Mesendoderm (in vitro differentiated cells): ENCODE measurements at places on chromosomes 2 and 18.
A peak's percentile ranks its signal among the peaks of the same experiment; 100 is the strongest.

DNA sequence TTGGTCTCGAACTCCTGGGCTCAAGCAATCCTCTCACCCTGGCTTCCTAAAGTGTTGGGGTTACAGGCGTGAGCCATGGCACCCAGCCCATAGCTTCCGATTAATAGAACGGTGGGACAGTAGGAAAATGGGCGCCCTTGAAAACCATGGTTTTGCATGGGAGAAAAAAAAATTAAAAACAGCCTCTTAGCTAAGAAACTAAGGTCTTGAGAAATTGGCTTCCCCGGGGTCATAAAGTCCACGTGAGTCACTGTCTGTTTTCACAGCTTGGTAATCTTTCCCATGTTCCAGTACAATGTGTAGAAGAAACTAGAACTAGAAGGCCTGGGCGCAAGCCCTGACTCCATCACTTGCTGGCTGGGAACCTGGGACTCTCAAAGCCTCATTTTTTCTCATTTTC is 20.7 kb downstream of the B3GNT2 start:
- no peaks in the 10 kb centered on the region for H3K27me3 ChIP-seq
- H3K36me3 ChIP-seq = no peaks in the 10 kb centered on the region
- H3K27ac ChIP-seq = no peak overlapping the region
- peaks cover 17% of the 10 kb centered on the region for H3K4me1 ChIP-seq

- no peak for DNase-seq
- no peaks in the 10 kb centered on the region for H3K4me1 ChIP-seq
- no peak overlapping the region for H3K4me3 ChIP-seq
- no peaks in the 10 kb centered on the region for H3K27me3 ChIP-seq
These were observed 104.7 kb upstream of the COPS8 start for GRCh38 chr2:236980961-236981360.

- no peak for DNase-seq
- no peaks in the 10 kb centered on the region for H3K36me3 ChIP-seq
- H3K27ac ChIP-seq = no peak overlapping the region
- no peak overlapping the region for H3K4me3 ChIP-seq
- H3K27me3 ChIP-seq = no peaks in the 10 kb centered on the region
- H3K4me1 ChIP-seq = no peaks in the 10 kb centered on the region
These were observed 207.5 kb upstream of the FOSL2 start for GRCh38 chr2:28185153-28185552.

GRCh38 chr2:236291476-236291875 is 27.3 kb upstream of the ASB18 start:
- no peaks in the 10 kb centered on the region for H3K36me3 ChIP-seq
- H3K27me3 ChIP-seq = no peaks in the 10 kb centered on the region
- H3K27ac ChIP-seq = no peak overlapping the region
- no peak overlapping the region for H3K4me3 ChIP-seq
- no peak for DNase-seq
- no peaks in the 10 kb centered on the region for H3K4me1 ChIP-seq

- DNase-seq = peak; percentile 92
- peak overlapping the region; percentile 82 for H3K27ac ChIP-seq
- peaks cover 9% of the 10 kb centered on the region for H3K4me1 ChIP-seq
- peak overlapping the region; percentile 87 for H3K4me3 ChIP-seq
These were observed 1.3 kb downstream of the COLEC12 start for GRCh38 chr18:498931-499775.

- no peak overlapping the region for H3K4me3 ChIP-seq
- DNase-seq = peak; percentile 44
- no peak overlapping the region for H3K27ac ChIP-seq
- no peaks in the 10 kb centered on the region for H3K4me1 ChIP-seq
These were observed 5.5 kb downstream of the MSGN1 start for GRCh38 chr2:17821535-17822444.

- H3K27ac ChIP-seq = peak overlapping the region; percentile 22
- H3K4me1 ChIP-seq = no peaks in the 10 kb centered on the region
- H3K27me3 ChIP-seq = peaks cover 13% of the 10 kb centered on the region
- DNase-seq = peak; percentile 49
These were observed 624 bp downstream of the ZNF516 start for GRCh38 chr18:76494231-76495005.

DNA sequence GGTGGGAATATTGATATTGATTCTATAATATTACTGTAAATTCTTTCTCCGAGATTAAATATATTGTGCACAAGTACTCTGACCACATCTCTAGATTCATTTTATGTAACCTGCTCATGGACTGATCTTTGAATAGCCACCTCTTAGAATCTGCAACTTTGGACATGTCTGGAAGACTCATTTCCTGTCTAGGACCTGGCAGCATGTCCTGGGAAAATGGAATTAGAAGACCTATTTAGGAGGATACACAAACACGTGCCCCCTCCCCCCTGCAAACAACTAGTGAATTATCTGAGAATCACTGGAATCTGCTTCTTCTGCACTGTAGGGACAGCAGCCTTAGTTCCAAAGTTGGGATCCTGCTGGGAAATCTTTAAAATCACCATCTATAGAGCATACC is 94.1 kb downstream of the UBE2E3 start:
- H3K4me3 ChIP-seq = no peak overlapping the region
- DNase-seq = no peak
- H3K27ac ChIP-seq = no peak overlapping the region
- peaks cover 12% of the 10 kb centered on the region for H3K4me1 ChIP-seq

GRCh38 chr18:37854396-37854795 is 288.8 kb upstream of the CELF4 start:
- no peak overlapping the region for H3K4me3 ChIP-seq
- no peaks in the 10 kb centered on the region for H3K4me1 ChIP-seq
- no peak overlapping the region for H3K27ac ChIP-seq
- no peaks in the 10 kb centered on the region for H3K27me3 ChIP-seq

- no peak overlapping the region for H3K27ac ChIP-seq
- H3K4me1 ChIP-seq = no peaks in the 10 kb centered on the region
- DNase-seq = no peak
- H3K27me3 ChIP-seq = no peaks in the 10 kb centered on the region
These were observed 39.4 kb downstream of the DNER start for GRCh38 chr2:229674830-229675530.

- peaks cover 2% of the 10 kb centered on the region for H3K4me1 ChIP-seq
- H3K4me3 ChIP-seq = no peak overlapping the region
- no peak for DNase-seq
- H3K27me3 ChIP-seq = no peaks in the 10 kb centered on the region
- H3K27ac ChIP-seq = no peak overlapping the region
These were observed 322.8 kb downstream of the RIT2 start for GRCh38 chr18:42792731-42793130.

DNA sequence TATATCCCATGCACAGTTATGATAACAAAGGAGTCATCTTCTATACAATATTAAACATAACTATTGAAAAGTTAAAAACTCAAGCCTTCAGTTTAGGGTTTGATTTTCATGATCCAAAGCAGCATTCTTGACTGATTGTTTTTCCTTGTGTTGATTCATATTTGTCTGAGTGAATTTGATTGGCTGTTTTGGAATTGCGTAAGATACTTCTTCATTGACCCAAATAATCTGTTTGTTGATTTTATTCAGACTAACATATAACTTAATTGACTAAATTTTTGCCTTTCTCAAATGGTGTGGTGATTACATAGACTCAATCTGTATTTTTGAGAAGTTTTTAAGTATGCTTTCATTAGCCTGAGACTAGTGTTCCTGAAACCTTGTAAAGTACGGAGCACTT is 305.7 kb upstream of the TNP1 start:
- DNase-seq = no peak
- no peak overlapping the region for H3K4me3 ChIP-seq
- H3K4me1 ChIP-seq = no peaks in the 10 kb centered on the region
- H3K27me3 ChIP-seq = no peaks in the 10 kb centered on the region

DNA sequence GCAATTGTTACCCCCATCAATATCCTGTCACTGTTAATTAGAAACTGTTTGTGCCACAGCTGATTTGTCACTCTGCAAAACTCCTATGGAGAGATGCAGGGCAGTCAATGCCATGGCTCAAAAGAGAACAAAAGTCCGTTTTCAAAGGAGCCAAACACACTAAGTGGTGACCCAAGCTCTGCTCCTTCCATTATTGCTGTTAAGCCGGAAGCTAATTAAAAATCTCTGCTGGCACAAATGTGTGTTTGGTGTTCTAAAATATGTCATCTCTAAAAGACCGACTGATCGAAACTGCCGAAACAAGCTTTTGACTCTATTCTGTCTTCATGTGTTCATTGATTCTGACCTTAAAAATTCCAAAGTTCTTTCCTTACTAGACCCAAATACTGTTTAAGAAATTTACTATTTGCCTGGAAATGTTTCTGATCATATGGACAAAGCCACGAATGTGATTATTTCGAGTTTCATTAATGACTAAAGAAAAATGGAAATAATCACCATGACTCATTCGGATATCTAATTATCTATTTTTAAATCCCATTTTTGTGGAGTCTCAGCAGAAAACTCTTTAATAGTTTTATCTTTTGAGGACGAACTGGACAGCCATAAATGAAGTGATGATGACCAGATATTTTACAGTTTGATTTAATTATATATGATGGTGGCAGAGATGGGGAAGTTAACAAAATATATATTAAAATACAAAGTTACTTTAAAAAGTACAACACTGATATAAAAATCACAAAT is 287.6 kb downstream of the SOCS6 start:
- no peak overlapping the region for H3K27ac ChIP-seq
- H3K36me3 ChIP-seq = no peaks in the 10 kb centered on the region
- no peaks in the 10 kb centered on the region for H3K27me3 ChIP-seq
- H3K4me1 ChIP-seq = no peaks in the 10 kb centered on the region
